ENCODE measurements at places on chromosomes 5 and 9.

- no peak for DNase-seq
These were observed 61.0 kb downstream of the INVS start for GRCh38 chr9:100160021-100160420.

- peak; percentile 56 for DNase-seq
These were observed 44.5 kb upstream of the NR5A1 start for GRCh38 chr9:124551472-124552272.

DNA sequence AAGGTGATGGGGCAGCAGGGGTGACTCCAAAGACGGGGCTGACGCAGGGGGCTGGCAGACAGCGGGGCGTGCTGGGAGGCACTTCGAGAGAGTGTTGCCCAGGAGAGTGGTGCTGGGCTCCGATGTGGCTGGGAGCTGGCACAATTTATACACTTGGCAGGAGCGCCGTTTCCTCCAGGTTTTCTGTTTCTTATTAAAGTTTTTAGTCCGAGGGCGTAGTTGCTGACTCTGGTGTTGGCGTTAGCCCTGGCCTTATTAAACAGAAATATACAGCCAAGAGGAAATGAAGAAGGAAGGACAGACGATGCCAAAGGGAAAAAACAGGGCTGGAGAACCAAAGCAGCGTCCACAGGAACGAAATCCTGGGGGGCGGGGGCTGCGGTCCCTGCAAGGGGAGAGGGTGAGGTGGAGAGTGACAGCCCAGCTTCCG lies 139.6 kb upstream of the PHYKPL start:
- DNase-seq: no peak

DNA sequence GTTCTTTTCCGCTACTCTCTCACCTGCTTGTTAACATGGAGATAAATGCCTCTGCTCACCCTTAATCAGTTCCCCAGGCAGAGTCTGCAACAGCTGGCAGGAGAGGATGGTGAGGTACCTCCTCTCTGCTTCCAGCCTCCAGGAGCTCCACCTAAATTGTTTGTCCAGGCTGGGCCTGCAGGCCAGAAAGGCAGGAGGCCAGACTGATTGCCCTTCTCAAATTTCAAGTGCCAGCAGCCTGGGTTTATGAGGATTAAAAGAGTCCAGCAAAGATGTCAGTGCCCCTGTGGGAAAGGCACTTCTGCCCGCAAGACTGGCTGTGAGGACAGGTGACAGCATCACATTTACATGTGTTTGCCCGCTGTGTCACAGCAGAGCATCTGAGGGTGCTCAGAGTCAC lies 19.8 kb downstream of the CORO2A start:
- DNase-seq: no peak

- no peak for DNase-seq
These were observed 67.0 kb upstream of the ATG10 start for GRCh38 chr5:81904861-81905260.
